ENCODE measurements at places on chromosomes 13 and 19. TPM values are rescaled to one million over a fixed set of nuclear protein-coding genes. Genes with fewer than 3 reads are reported as not detected.

AKAP8L gene
- 78.2 TPM for total RNA-seq

CPT1C gene
- total RNA-seq, result 1.2 TPM

GARIN5A gene
- 2.3 TPM for total RNA-seq

NLRP13 gene
- not detected for total RNA-seq

All from right atrium auricular region (tissue), 2 donors.